Endothelial cell of umbilical vein (primary cell): ENCODE measurements at places on chromosomes 5 and 9.

DNA sequence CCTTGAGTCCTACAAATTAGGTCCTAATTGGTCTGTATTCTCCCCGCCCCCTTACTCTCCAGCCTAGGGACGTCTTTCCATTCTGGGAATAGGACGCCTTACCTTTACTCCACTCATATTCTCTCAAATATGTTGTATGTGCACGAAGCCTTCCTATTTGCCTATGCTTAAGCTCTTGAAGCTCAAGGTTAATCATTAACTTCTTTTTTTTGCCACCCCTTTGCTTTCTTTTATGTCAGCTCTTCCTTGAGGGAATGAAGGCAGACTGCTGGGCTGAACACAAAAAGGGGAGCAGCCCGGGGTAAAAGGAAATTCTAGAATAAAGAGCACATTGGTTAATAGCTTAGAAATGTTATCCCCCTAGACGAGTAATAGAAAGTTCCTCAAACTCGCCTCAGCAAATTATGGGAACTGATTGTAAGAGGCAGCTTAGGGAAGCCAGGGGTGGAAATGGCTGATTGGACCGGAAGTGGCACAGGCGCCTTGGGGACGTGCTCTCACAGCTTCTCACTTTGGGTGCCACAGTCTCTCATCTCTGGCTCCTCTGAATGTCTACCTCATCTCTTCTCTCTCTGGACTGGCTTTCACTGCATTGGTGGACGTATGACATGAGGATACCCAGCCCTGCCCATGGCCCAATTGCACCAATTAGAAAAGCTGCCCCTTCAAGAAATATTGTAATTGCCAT is 122.3 kb upstream of the IL12B start:
- DNase-seq = no peak

DNA sequence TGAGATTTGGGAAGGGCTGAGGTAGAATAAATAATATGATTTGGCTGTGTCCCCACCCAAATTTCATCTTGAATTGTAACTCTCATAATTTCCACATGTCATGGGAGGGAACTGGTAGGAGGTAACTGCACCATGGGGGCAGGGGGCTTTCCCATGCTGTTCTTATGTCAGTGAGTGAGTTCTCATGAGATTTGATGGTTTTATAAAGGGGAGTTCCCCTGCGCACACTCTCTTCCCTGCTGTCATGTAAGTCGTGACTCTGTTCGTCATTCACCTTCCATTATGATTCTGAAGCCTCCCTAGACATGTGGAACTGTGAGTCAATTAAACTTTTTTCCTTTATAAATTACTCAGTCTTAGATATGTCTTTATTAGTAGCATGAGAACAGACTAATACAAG is 115.5 kb upstream of the STARD4 start:
- DNase-seq = no peak

GRCh38 chr5:61055434-61056006 is 106.7 kb downstream of the SMIM15 start:
- DNase-seq = peak; percentile 66

GRCh38 chr5:120456006-120456405 is 8.1 kb upstream of the PRR16 start:
- no peak for DNase-seq

DNA sequence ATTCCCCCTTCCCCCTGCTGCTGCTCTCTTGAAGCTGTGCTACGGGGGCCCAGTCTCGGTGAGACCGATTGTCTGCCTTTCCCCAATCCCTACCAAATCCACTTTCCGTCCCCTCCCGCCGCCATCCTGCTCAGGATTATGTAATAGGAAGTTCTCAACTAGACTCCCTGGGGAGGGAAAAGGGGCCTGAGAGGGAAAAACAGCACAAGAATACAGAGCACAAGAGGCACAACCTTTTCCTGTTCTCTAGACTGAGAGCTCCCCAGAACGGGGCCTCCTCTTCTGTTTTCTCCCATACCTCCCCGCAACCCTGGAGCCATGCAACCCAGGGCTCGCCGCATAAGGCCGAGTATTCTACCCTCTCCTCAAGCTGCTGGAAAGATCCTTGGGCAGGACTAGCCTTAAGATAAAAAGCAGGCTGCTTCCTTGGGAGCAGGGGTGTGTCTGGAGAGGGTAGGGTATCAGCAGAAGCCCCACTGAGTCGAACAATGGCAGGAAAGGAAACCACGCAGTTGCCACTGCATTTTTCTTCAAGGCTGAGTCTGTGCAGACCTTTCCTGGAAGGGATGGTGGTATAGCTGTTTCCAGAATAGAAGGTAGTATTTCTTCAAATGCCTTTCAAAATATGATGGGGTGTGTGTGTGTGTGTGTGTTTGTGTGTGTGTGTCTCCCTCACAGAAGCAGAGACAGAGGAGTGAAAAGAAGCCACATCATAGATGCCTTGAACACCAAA is 12.9 kb downstream of the MYORG start:
- peak; percentile 73 for DNase-seq
